HFFc6 (cell line): ENCODE measurements at places on chromosomes 4 and X. TPM values are rescaled to one million over a fixed set of nuclear protein-coding genes. Genes with fewer than 3 reads are reported as not detected.
A peak's percentile ranks its signal among the peaks of the same experiment; 100 is the strongest.

DNA sequence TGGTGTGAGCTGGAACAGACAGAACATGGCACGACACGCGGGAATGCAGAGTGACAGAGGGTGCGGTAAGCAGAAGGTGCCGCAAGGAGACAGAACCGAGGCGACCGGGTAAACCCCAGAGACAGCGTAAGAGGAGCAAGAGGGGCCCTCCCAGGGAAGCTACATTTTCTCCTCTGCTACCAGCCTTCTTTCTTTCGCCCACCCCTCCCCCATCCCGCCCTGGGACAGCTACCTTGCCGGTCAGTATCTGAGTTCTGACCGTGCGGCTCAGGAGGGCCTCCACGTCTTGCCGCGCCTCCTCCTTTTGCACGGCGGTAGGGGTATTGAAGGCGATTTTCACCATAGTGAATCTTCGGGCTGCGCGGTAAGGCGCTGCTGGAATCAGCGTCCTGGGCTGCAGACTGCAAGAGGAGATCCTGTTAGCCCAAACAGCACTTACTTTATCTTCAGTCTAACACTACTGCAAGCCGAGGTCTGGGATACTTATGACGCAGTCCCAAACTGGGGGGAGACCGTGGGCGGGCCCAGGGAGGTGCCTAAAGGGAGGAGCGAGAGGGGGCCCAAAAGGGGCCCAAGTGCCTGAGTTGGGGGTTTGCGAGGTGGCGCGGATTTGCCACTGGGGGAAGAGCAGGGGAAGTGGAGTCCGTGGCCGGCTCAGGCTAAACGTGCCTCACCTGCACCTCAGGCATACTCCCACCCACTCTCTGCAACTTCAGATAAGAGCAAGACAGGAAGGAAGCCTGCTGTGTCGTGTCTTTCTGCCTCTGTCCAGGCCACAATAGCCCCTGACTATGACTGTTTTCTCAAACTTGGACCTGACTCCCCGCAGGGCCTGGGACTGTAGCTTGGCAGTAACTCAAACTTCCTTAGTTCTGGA is at the start of gene ITM2A:
ITM2A (minus strand) TSS at position 462 of the 877 bp plus-strand sequence; CDS start at position 343, 119 bp downstream.
- H3K36me3 ChIP-seq = no peaks in the 10 kb centered on the region
- no peak within 1 kb of the TSS for H3K27ac ChIP-seq
- H3K4me1 ChIP-seq = no peaks in the 10 kb centered on the region
- H3K4me3 ChIP-seq = no peak within 1 kb of the TSS
- DNase-seq = no peak

DNA sequence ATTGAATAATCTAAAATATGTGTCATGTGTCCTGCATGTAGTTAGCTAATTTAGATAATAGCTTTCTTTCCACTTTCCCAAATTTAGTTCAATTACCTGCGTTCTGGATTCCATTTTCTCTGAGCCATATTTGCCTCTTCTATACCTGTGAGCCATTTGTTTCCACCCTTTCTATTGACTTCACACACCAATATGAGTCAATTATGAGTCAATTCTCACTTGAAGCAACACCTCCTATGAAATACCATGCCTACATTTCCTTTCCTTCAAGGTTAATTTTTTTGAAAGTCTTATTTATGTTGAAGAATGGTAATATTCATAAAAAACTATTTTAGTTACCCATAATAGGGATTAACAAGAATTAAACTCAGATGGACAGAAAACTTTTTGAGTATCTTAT is 25.8 kb downstream of the NPY2R start:
- no peaks in the 10 kb centered on the region for H3K36me3 ChIP-seq
- H3K4me3 ChIP-seq = no peak overlapping the region
- no peak overlapping the region for H3K27ac ChIP-seq
- no peak for DNase-seq
- no peaks in the 10 kb centered on the region for H3K27me3 ChIP-seq

Gene SMIM43
- total RNA-seq = 0.29 to 2.1 TPM (median 0.29 TPM) in 3 replicates

- peaks cover 24% of the 10 kb centered on the region for H3K27me3 ChIP-seq
- no peak overlapping the region for H3K4me3 ChIP-seq
- H3K4me1 ChIP-seq = no peaks in the 10 kb centered on the region
- H3K36me3 ChIP-seq = peaks cover 6% of the 10 kb centered on the region; the same call in 1 of the 2 replicates
- no peak for DNase-seq
Measured at GRCh38 chr4:8898419-8898818, 26.8 kb upstream of the HMX1 start.

- peaks cover 19% of the 10 kb centered on the region for H3K36me3 ChIP-seq
- H3K27ac ChIP-seq = 0 out of 2 replicates have a peak overlapping the region, but pooled peaks have one; percentile 24
- H3K4me1 ChIP-seq = peaks cover 17% of the 10 kb centered on the region
Measured at GRCh38 chr4:6825403-6825802, 42.9 kb downstream of the KIAA0232 start.

DNA sequence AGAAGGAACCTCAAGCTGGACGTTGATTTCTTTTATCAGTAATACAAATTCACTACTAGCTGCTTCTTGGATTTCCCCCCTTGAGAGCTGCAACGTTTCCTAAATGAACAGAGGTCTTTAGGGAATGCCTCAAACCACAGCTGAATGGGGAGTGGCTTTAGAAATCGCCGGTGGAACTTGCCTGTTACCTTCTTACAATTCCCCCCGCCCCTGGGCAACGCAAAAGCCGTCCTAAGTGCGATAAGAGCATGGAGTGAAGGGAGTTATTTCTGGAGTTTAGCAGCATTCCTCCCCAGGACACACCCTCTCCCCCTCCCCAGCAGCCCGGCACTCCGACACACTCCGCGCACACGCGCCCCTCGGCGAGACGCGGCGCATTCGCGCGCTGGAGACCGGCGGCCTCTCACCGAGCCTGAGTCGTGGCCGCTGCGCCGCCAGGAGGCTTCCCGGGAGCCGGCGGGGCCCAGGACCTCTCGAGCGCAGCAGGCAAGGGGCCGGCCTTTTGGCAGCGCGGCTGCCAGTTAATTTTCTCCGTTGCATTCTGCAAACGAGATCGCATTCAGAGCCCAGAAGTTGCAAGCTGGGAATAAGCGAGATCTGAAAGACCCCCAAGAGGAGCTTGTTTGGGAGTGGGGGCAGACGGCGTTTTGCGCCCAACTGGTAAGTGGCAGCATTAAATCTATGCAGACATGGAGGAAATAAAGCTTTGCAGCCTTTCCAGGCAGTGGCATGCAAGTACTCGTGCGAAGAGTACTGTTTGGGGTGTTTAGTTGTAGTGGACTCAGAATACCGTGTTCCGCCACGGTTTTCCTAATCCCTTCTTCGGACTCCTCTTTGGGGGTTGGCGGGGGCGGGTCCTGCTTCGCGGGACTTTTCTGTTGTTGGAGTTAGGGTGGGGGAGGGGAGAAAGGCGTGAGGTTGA is 134.7 kb downstream of the PALLD start:
- H3K27ac ChIP-seq = peak overlapping the region; percentile 47
- H3K36me3 ChIP-seq = no peaks in the 10 kb centered on the region
- H3K27me3 ChIP-seq = peaks cover 3% of the 10 kb centered on the region; the same call in 1 of the 2 replicates

Gene FHL1
- total RNA-seq = 425 to 830 TPM (median 517 TPM) in 3 replicates

Gene ELF4
- total RNA-seq = 24.2 and 30.6 TPM in 2 replicates

- H3K27ac ChIP-seq = no peak overlapping the region
- H3K4me3 ChIP-seq = no peak overlapping the region
- H3K27me3 ChIP-seq = peaks cover 3% of the 10 kb centered on the region
- no peaks in the 10 kb centered on the region for H3K36me3 ChIP-seq
Measured at GRCh38 chr4:138644322-138644721, 371.3 kb upstream of the NOCT start.

- H3K4me3 ChIP-seq = no peak overlapping the region
- peaks cover 21% of the 10 kb centered on the region for H3K27me3 ChIP-seq
- no peak for DNase-seq
- no peaks in the 10 kb centered on the region for H3K36me3 ChIP-seq
- no peak overlapping the region for H3K27ac ChIP-seq
- peaks cover 11% of the 10 kb centered on the region for H3K4me1 ChIP-seq
Measured at GRCh38 chr4:6779667-6780565, 2.6 kb upstream of the KIAA0232 start.

Gene NEUROG2
- not detected in 3 replicates for total RNA-seq

Gene SLC6A14
- not detected in 3 replicates for total RNA-seq

Gene BANK1
- total RNA-seq = 0.24 to 0.31 TPM in 2 of 3 replicates, not detected in the other
